ENCODE measurements at places on chromosomes 11 and 22.

DNA sequence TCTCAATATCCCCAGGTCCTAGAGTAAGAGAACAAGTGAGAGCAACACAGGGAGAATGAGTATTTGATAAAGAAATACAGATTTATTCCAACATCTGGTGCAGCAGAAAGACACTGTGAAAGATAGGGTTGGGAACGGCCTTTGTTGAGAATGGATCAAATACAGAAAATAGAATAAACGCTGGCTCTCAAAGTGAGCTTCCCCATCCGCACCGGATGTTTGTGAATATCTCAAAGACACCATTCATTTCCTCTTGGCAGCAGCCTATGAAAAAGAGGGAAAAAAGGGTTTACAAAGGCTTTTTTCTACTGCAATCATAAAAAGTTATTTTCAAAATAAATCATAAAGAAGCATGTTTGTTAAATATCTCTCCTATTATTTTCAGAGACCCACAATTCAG is 279.3 kb downstream of the CASP12 start:
- DNase-seq = no peak

- no peak for DNase-seq
Measured at GRCh38 chr22:24435323-24435645, 7.9 kb downstream of the ADORA2A start.

- DNase-seq = no peak
Measured at GRCh38 chr11:61484541-61484940, 24.0 kb upstream of the LRRC10B start.

- no peak for DNase-seq
Measured at GRCh38 chr11:61026121-61027031, 54.9 kb downstream of the CD6 start.

- DNase-seq = no peak
Measured at GRCh38 chr11:36300650-36301049, 4.6 kb downstream of the PRR5L start.

DNA sequence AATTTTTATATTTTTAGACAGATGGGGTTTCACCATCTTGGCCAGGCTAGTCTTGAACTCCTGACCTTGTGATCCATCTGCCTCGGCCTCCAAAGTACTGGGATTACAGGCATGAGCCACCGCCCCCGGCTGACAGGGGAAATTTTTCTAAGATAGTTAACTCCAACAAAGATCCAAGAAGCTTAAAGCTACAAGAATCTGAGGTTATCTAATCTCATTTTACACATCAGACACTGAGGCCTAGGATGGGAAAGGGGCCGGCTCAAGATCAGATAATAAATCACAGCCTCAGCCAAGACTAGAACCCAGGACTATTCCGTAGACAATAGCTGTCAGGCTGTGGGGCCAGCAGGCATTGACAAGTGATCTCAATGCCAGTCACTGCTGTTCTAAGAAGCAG is 94.0 kb downstream of the AMBRA1 start:
- no peak for DNase-seq

- DNase-seq = no peak
Measured at GRCh38 chr11:86676533-86677154, 4.2 kb upstream of the ME3 start.

- DNase-seq = no peak
Measured at GRCh38 chr11:31847761-31848160, 36.6 kb upstream of the PAX6 start.

- no peak for DNase-seq
Measured at GRCh38 chr11:30365793-30366517, 43.1 kb downstream of the ARL14EP start.

- DNase-seq = no peak
Measured at GRCh38 chr11:28697920-28698827, 590.0 kb downstream of the METTL15 start.

- DNase-seq = no peak
Measured at GRCh38 chr11:47791774-47792430, 24.8 kb upstream of the FNBP4 start.

DNA sequence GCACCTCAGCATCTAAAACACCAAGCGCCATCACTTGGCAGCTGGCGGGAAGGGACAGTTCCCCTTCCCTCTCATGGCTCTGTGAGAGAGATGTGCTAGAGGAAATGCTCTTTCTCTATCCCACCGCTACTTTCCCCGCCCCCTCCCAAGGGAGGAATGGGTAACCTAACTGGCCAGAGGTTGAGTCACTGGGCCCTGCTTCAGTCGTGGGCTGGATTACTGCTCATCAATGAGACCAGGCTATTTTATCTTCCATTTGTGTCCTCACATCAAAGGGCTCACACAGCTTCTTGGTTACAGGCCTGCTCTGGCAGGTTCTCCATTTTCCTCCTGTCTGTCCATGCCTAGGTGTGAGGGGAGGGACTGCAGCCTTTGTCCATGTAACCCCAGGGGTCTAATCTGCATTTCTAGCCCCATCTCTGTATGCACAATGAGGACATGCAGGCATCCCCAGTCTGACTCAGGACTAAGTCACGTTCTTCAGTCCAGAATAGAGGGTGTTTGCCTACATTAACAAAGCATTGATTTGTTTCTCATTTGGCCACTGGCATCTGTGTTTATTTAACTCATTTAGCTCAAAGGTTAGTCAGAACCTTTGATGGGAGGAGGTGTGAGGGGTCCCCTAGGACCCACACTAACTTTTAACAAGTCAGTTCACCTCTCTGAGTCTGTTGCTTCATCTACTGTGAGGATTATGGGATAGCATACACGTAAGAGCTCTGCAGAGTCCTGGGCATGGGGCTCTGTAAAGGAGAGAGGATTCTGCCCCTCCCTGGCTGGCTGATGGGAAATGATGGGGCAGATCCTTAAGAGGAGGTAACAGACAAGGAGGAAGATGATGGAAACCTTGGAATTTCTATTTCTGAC is 99.1 kb downstream of the XRRA1 start:
- DNase-seq = no peak

DNA sequence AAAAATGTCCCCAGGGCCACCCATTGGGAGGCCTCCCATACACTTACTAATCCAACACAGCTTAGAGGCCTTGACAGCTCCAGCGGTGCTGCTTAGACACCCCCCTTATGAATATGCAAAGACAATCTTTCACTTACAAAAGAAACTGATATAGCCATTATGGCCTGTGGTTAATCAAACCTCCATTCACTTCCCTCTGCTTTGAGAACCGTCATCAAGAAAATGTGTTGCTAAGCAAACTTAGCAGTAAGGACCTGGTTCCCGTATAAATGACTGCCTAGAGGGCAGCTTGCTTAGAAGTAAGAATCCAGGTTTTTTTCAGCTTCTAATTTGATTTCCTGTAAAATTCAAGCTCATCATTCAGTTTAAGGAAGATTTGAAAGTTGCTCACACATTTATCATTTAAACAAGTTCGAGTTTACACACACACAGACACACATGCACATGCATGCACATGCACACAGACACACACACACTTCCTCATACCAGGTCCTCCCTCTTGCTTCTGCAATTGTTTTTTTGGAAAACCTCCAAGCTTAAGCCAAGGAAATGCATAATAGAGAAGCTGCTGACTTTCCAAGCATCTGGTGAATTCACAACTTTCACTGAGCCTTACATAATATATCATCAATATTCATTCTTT is 137.7 kb upstream of the BLID start:
- no peak for DNase-seq

DNA sequence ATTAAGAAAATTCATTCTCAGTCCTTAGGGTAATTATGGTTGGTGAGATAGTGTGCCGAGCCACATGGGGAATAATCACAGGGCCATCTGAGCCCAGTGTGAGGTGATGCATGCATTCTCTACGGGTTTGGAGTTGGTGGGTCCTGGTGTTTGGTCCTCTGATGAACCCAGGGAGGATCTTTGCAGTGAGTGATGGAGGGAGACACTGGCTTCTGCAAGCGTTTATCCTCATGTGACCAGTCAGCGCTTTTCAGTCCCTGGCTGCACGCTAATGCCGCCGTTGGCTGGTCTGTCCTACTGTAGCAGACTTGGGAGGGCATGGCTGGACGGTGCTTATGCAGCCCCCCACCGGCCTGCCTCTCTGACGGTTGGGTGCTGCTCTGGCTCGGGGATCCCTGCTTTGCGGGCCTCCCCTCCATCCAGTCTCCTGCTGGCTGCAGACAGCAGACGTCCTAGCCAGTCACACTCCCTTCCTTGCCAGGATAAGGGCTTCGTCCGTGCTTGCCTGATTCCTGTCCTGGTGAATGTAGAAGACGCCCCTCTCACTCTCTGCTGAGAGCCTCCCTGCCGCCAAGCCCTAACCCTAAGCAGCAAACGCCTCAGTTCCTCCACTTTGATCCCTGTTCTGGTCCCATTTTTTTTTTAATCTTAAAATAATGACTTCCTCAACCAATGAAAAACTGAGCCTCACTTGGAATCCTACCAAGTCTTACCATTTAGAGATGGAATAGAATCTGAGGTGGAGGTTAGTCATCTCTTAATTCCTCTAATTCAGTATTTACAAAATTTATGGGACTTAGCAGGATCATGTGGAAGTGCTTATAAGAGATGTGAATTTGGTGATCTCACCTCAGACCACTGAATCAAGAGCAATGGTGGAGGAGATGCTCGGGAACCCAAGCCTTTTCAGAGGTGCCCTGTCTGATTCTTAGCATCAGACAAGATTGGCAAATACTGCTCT is 143.7 kb upstream of the SORL1-AS1 start:
- DNase-seq = no peak
